ENCODE measurements at places on chromosomes 7 and 10. TPM values are rescaled to one million over a fixed set of nuclear protein-coding genes. Genes with fewer than 3 reads are reported as not detected.

NUDT13 gene
- polyA plus RNA-seq: 6.1 TPM

HYAL4 gene
- polyA plus RNA-seq: not detected

DPYSL4 gene
- 7.6 TPM for polyA plus RNA-seq

LLCFC1 gene
- not detected for polyA plus RNA-seq

DENND10 gene
- polyA plus RNA-seq: 34.5 TPM

POLR2J2 gene
- 4.1 TPM for polyA plus RNA-seq

SPDYE6 gene
- not detected for polyA plus RNA-seq

TWIST1 gene
- polyA plus RNA-seq: 1.9 TPM

DNAH11 gene
- 42.0 TPM for polyA plus RNA-seq

TMEM178B gene
- polyA plus RNA-seq: 4.0 TPM

RARRES2 gene
- polyA plus RNA-seq: 3,445 TPM

CYTH3 gene
- 12.9 TPM for polyA plus RNA-seq

TUBB8 gene
- polyA plus RNA-seq: 0.72 TPM

AKR1E2 gene
- polyA plus RNA-seq: 1.2 TPM

BRI3 gene
- polyA plus RNA-seq: 200 TPM

OR2A1 gene
- polyA plus RNA-seq: 0.16 TPM

ZC3HAV1L gene
- polyA plus RNA-seq: 1.3 TPM

ZNF239 gene
- polyA plus RNA-seq: 3.3 TPM

BMS1 gene
- polyA plus RNA-seq: 27.8 TPM

PTPRZ1 gene
- 0.98 TPM for polyA plus RNA-seq

VAX1 gene
- polyA plus RNA-seq: not detected

SHH gene
- polyA plus RNA-seq: 3.0 TPM

PNLIPRP1 gene
- polyA plus RNA-seq: not detected

NKX2-3 gene
- not detected for polyA plus RNA-seq

SPDYE5 gene
- polyA plus RNA-seq: 0.07 TPM

RPEL1 gene
- 0.09 TPM for polyA plus RNA-seq
